Hepatocyte (in vitro differentiated cells): ENCODE measurements at places on chromosomes 2 and 18. TPM values are rescaled to one million over a fixed set of nuclear protein-coding genes. Genes with fewer than 3 reads are reported as not detected.

ST3GAL5 gene
- total RNA-seq, result 25.6 and 36.5 TPM in 2 replicates

SLC9A4 gene
- 0.80 and 1.8 TPM in 2 replicates for total RNA-seq

CAVIN2 gene
- 4.8 and 5.2 TPM in 2 replicates for total RNA-seq

MC5R gene
- not detected in 2 replicates for total RNA-seq

CHST10 gene
- 14.3 and 15.3 TPM in 2 replicates for total RNA-seq
